OCI-M1 (cell line): ENCODE measurements at places on chromosomes 3 and 15.

DNA sequence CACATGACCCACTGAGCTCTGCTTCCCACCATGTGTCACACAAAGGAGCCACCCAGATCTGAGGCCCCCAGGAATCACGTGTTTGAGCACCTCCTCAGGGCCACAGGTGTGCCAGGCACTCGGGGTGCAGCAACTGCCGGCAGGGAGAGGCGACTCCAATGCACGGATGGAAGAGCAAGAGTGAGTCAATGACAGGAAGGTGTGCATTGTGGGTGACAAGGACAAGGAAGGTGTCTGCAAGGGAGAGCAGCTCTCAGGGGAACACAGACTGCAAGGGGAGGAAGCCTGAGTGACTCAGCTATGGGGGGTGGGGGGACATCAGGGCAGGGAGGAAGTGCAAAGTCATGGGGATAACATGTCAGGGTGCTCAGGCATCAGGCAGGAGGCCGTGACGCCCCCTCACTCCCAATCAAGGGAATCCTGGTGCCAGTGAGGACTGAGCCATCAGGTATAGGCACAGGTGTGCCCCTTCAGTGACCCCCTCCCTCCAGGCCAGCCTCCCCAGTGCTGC is 67.4 kb downstream of the NUP210 start:
- peak; percentile 9 for DNase-seq

DNA sequence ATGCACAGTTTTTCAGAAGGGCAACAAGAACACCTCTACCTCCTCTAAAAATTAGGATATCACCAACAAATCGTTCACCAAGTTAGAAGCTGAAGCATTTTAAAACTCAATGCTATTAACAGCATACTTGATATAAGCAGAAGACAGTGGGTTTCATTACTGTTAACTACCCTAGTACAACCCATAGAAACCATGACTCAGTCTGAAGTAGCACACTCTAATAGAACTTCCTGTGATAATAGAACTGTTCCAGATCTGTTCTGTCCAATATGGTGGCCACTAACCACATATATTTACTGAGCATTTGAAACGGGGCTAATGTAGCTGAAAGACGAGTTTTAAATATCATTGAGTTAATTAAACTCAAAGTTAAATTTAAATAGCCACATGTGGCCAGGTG is 1075.6 kb downstream of the FHIT start:
- DNase-seq = no peak

- peak; percentile 72 for DNase-seq
Measured at GRCh38 chr3:59862686-59863085, 812.9 kb upstream of the CFAP20DC start.

GRCh38 chr15:90425726-90426346 is 37.8 kb downstream of the IQGAP1 start:
- DNase-seq = no peak

DNA sequence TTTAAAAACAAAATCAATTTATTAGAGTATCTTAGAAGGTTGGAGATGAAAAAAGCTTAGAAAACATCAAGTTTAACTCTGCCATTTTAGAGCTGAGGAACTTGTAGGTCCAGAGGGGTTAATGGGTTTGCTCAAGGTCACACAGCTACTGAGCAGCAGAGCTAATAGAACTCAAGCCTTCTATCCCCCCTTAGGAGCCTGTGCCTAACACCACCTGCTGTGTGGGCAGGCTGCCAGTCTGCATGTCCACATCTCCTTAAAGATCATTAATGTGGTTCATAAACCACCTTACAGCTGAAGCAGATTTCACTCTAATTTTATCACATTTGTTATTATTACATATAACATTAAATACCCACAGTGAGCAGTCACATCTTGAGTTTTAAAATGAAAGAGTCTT is 14.1 kb upstream of the SLC35G2 start:
- no peak for DNase-seq

GRCh38 chr3:49133226-49133951 is 539 bp upstream of the LAMB2 start:
- peak; percentile 49 for DNase-seq

DNA sequence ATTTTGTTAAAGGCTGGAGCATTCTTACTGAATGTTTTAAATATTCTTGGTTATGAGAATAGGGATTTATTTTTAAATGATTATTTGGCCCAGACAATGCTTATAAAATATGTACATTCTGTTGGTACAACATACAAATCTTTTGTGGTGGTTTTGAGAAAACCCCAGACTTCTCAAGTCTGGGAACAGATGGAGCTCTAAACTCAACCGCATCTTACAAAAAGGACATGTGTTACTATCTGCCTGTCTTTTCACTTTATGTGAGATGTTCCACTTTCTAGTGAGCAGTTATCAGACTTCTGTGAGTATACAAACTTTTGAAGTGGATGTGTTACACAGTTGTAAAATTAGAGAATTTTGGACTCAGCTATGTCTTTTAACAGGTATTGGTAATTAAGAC is 135.5 kb upstream of the RBMS3 start:
- DNase-seq = no peak

- no peak for DNase-seq
Measured at GRCh38 chr3:57383838-57384237, 91.4 kb upstream of the ASB14 start.

DNA sequence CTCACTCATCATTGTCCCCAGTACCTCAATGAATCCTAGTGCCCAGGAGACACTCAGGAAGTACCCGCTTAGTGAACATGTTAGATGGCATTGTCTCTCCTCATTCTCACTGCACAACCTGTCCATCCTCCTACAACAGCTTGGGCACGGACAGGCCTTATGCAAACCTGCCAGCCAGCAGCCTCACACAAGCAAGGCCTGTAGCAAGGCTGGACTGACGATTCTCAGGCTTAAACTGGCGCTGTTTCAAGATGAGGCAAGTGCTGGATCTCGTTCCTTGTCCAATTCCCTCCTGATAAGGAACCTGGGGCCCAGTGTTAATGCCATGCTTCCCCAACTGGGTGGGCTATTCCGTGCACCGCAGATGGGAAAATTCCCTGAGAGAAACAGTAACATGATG is 59.0 kb downstream of the CDCP1 start:
- no peak for DNase-seq

- DNase-seq = peak; percentile 89
Measured at GRCh38 chr3:14261229-14261628, 82.6 kb downstream of the LSM3 start.

- DNase-seq = no peak
Measured at GRCh38 chr3:51678641-51679040, 7.6 kb downstream of the TEX264 start.

DNA sequence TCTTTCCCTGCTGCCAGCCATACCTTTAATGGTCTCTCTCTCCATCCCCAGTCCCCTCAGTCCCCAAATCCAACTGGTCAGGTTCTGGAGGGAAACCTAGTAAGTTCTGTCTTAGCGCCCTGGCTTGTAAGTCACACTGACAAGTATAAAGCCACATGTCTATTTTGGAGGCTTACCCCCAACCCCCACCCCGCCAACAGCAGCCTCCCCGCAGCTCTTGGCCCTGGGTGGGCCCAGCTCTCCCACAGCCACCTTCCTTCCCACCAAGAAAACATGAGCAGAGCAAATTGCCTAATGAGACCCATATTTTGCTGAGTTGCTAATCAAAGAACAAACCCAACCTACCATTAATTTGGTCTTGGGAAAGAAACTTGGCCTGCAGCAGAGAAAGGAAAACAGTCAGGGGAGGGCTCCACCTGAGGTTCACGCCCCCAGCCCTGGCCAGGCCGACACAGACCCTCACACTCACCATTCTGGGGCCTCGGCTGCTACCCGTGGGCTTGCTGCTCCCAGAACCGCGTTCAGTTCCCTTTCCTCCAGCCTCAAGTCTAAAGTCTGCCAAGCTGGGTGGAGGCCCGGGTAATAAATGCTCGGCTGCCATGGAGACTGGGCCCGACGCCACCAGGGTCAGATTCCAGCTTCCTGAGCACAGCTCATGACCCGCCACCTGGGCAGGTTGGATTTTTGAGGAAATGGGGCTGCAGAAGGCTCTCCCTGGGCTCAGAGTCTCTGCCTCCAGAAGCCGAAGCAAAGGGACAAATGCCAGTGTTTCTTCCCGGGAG is at the start of gene CALML4:
Gene CALML4 (minus strand): TSS at position 557 of the 782 bp plus-strand sequence. CDS start 85 bp downstream, at position 472.
- DNase-seq = no peak

- peak; percentile 94 for DNase-seq
Measured at GRCh38 chr15:101255615-101256241, 3.9 kb upstream of the CHSY1 start.

DNA sequence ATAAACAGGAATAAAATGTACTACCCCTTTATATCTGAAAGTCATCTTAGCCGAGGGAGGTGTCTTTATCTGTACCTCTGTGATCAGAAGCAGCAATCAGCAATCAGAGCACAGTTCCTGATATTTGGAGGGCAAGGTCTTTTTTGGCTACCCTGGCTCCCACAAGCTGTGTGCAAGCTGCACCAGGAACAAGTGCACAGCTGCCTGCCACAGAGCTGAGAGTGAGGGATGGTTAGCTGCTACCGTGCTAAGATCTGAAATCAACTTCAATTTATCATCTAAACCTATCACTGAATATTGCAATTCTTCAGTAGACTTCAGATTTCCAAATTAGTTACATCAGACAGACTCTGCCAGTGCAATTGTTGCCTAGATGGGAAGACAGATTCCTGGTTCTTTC is 404.6 kb upstream of the ARL6 start:
- DNase-seq = no peak

GRCh38 chr3:119099785-119100184 is 46.2 kb upstream of the TEX55 start:
- no peak for DNase-seq

GRCh38 chr3:105856605-105857004 is 12.2 kb downstream of the CBLB start:
- no peak for DNase-seq

DNA sequence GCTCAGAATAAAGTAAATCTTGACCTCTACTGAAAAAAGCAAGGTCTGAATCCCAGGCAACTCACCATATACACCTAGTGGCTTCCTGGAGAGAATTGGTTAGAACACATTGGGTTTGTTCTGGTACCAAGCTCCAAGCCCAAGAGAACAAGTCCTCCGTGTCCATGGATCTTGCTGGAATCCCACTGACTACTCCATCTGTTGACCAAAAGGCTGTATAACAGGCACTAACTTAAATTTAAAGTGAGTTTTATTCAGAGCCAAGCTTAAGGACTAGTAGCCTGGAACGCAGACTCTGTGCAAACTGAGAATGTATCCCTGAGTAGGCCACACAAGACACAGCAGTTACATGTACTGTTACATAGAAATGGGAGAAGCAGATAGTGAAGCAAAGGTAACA is 342.1 kb upstream of the LRRC3B start:
- no peak for DNase-seq

DNA sequence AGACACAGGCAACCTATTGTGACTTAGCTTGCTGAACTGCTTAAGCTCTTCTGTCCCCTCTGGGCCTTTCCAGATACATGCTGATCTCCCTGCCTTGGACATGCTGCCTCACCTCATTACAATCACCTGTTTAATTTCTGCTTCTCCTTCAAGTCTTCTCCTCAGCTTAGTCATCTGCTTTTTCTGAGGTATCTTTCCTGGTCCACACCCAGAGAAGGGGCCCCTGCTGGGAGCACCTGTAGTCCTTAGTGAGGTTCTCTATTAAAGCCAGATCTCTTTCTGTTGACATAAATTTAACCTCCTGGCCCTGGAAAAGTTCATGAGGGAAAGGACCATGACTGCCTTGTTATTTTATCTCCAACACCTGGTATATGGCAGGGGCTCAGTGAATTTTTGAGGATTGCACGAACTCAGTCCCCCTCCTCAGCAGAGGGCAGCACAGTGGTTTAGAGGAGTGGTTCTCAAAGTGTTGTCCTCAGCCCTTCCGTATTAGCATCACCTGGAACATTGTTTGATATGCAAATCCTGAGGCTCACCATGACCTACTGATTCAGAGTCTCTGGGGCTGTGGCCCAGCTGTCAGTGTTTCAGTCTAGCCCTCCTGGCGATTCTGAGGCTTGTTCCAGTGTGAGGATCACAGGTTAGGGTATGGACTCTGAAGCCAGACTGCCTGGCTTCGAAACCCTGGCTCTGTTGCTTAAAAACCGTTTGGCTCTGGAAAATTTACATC is 12.7 kb downstream of the COL6A6 start:
- no peak for DNase-seq

DNA sequence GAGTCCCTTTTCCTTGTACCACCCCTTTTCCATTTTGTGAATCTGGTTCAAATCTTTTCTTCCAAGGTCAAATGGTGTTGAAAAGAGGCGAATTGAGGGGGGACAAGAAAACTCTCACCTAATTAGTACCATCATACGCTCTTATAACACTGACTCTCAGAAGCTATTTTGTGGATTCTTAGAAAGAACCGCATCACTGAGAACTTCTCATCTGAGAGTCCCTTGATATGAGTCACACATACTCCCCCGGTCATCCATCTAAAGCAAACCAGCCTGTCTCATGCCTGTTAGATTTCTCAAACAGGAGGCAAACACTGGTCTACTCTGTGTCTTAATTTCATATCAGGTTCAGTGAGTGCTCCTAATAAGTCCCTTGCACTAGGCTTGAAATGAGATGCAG is 76.5 kb upstream of the SPRED1 start:
- DNase-seq = peak; percentile 8

GRCh38 chr15:38531509-38531908 is 33.1 kb downstream of the RASGRP1 start:
- peak; percentile 3 for DNase-seq

DNA sequence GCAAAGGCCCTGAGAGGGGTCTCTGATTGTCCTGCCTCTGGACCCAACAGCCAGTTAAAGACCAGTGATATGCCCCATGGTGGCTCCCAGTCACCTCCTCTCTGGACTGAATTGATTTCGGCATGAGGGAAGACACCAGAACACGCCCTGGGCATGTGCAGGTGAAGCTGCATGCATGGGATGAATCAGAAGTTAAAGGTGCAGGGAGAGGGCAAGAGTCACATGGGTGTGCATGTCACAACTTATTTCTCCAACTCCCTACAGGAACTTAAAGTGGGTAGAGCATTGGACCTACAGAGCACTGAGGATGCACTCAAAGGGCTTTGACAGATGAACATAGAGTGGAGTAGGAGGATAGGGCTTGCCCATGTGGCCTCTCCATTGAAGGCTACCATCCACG is 16.9 kb upstream of the RHCG start:
- DNase-seq = no peak

DNA sequence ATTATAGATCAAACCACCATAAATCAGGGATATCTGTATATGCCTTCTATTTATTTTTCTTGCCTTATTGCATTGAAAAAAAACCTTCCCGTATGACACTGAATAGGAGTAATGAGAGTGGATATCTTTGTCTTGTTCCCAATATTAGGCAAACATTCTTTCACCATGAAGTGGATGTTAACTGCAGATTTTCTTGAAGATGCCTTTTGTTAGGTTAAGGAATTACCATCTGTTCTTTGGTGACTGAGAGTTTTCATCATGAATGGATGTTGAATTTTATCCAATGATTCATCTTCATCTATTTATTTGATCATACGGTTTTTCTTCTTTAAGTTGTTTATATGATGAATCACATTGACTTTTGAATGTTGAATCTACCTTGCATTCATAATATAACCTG is 47.1 kb upstream of the MECOM start:
- DNase-seq = no peak
